Hippocampal formation (tissue), 2 donors: ENCODE measurements at places on chromosomes 7 and 10.

GRCh38 chr7:92682903-92683539 lies 92.8 kb upstream of the FAM133B start:
- DNase-seq = no peak

- DNase-seq = no peak
Observed at GRCh38 chr10:57014758-57015157, 653.7 kb upstream of the ZWINT start.

- DNase-seq = no peak
Observed at GRCh38 chr7:131533151-131533559, 23.3 kb downstream of the PODXL start.

- DNase-seq = no peak
Observed at GRCh38 chr10:43091846-43092245, 15.0 kb downstream of the RET start.

GRCh38 chr7:73341877-73342276 lies 13.9 kb downstream of the FKBP6 start:
- no peak for DNase-seq

GRCh38 chr10:6563075-6563474 lies 17.0 kb downstream of the PRKCQ start:
- no peak for DNase-seq

DNA sequence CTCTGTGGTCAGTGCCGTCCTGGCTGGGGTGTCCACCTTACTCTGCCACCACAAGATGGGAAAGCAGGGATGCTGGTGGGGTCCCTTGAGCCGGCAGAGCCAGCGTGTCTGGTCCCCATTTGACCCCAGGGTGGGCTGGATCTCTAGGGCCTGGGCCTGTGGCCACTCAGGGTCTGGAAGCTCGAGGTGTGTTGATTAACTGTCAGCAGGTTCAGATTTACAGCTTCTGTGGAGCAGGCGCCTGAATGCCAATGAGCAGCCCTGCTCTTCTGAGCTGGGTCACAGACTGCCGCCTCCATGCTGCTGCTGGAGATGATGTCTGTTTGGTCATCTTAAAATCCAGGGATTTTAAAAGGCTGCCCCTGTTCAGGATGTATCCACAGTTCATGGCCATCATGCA lies 11.3 kb upstream of the DPYSL4 start:
- DNase-seq = no peak

DNA sequence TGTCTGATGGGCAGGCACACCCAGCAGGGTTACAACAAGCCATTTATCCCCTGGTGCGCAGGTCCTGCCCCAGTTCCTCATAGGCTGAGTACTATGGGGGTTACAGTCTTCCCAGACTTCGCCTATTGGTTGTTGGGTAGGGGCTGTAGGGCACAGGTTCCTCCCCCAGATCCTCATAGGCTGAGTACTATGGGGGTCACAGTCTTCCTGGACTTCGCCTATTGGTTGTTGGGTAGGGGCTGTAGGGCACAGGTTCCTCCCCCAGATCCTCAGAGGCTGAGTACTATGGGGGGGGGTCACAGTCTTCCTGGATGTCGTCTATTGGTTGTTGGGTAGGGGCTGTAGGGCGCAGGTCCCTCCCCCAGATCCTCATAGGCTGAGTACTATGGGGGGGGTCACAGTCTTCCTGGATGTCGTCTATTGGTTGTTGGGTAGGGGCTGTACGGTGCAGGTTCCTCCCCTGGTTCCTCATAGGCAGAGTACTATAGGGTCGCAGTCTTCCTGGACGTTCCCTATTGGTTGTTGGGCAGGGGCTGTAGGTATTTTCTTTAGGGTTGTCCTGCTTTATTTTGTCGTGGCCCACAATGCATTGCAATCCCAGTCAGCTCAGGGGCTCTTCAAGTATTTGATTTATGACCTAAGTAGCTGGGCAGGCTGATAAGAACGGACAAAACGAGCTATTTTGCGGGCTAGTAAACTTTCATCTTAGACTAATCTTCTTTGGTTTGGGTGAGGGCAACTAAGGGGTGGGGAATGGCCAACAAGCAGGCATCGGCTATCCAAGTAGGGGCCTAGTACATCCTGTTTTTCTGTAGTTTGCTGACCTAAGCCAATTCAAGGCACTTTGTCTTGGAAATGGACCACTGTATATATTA lies 3.4 kb downstream of the LRRC27 start:
- DNase-seq = peak; percentile 49

DNA sequence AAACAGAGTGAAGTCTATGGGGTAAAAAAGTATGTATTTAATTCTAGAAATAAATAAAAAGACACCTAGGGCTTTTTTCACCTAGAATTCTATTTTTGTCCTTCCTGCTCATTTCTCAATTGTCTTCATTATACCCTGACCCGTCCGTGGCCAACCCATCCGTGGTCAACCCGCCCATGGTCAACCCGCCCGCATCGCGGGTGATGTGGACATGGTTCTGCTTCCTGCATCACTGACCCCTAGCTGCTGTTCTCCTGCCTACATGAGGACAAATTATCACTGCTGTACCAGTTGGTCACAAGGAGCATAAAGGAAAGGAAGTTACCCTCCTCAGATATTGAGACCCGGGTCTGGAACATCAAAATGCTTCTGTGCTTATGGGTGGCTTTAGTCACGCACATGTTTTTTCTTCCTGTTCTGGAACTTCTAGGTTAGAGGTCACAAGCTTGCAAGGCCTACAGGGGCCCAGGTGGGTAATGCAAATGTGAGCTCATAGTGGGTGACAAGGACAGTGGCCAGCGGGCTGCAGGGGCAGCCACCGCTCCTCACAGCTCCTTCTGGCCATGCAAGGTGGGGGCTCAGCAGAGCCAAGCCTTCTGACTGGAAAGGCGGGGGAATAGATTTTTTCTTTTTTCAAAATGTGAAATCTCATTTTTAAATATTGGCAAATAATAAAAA lies 15.5 kb downstream of the CAMK2G start:
- no peak for DNase-seq

GRCh38 chr10:102120991-102121738 lies 997 bp upstream of the LDB1 start:
- peak; percentile 49 for DNase-seq

- DNase-seq = no peak
Observed at GRCh38 chr7:20779041-20779440, 7.6 kb downstream of the SP8 start.

- DNase-seq = no peak
Observed at GRCh38 chr10:78424723-78425122, 391.1 kb downstream of the RPS24 start.

GRCh38 chr10:72334825-72335393 lies 19.8 kb downstream of the DNAJB12 start:
- peak; percentile 27 for DNase-seq
